ENCODE measurements at places on chromosomes 16 and 17. TPM values are rescaled to one million over a fixed set of nuclear protein-coding genes. Genes with fewer than 3 reads are reported as not detected.

RHBDF1 gene
- total RNA-seq: 50.4 TPM

KLHL10 gene
- total RNA-seq: not detected

LITAFD gene
- total RNA-seq: not detected

DOC2A gene
- not detected for total RNA-seq

SLC16A13 gene
- 0.90 TPM for total RNA-seq

GP2 gene
- total RNA-seq: not detected

HBA1 gene
- not detected for total RNA-seq

ITGAL gene
- not detected for total RNA-seq

SLC12A3 gene
- not detected for total RNA-seq

ADAD2 gene
- total RNA-seq: not detected

ADAP2 gene
- total RNA-seq: 0.54 TPM
